GF-D8 (cell line): ENCODE measurements at places on chromosomes 7 and 10.

GRCh38 chr10:72295330-72295910, 21.7 kb downstream of the DDIT4 start:
- DNase-seq: no peak

DNA sequence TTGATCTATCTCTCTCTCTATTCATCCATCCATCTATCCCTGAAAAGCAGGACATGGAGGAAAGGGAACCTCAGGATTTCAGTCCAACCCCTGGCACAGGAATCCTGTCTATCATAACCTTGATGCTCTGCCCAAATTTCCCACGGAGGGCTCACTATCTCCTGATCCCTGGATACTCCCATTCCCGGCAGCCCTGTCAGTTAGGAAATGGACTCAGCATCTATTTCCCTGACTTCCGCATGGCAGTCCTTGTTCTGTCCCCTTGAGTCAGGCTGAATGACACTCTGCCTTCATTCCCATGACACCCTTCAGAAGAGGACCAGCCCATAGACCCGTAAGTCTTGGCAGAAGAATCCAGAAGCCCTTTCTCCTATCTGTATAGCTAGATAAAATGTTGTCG, 77.7 kb downstream of the VWA2 start:
- DNase-seq: no peak

GRCh38 chr10:110495731-110496552, 1.8 kb upstream of the DUSP5 start:
- no peak for DNase-seq

DNA sequence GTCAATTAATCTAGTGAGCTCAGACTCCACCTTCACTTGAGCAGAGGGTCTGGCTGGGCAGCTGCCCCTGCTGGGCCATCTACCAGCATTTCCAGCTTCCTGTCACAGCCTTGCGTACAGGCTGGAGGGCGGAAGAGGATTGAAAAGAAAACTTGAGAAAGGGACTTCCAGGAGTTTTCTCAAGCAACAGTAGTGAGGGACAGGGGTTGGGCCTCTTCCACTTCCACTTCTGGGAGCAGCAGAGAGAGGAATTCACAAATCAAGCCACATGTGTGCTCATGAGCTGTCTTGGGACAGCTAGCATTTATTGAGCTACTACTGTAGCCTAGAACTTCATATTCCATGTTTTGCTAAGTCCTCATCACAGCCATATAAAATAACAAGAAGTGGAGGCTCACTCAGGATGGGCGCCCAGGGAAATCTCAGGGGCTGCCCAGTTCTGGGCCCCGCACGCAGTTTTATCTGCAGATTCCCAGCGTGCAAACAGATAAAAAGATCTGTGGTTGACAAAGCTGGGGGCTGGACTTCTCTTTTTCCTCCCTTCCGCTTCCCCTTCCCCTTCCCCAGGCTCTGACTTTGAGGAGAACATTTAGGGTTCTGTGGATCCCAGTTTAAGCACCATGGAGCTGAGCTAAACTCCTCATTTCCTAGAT, 135.8 kb downstream of the RGS10 start:
- DNase-seq: no peak

DNA sequence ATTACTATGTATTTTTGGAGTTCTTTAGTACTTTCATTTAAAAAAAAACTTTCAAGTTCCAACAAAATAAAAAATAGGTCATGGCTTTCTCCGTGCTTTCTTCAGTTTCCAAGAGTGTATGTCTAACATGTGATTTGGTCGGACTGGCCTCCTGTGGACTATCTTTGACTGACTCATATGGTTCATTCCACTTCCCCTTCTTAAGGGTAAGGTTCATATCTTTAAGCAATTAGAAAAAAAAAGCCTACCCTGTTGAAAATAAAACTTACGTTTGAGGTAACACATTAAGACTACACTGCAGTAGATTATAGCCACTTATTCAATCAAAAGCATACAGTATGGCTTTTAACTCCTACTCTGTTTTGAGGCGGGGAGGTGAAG, 112.8 kb upstream of the AHR start:
- DNase-seq: no peak

DNA sequence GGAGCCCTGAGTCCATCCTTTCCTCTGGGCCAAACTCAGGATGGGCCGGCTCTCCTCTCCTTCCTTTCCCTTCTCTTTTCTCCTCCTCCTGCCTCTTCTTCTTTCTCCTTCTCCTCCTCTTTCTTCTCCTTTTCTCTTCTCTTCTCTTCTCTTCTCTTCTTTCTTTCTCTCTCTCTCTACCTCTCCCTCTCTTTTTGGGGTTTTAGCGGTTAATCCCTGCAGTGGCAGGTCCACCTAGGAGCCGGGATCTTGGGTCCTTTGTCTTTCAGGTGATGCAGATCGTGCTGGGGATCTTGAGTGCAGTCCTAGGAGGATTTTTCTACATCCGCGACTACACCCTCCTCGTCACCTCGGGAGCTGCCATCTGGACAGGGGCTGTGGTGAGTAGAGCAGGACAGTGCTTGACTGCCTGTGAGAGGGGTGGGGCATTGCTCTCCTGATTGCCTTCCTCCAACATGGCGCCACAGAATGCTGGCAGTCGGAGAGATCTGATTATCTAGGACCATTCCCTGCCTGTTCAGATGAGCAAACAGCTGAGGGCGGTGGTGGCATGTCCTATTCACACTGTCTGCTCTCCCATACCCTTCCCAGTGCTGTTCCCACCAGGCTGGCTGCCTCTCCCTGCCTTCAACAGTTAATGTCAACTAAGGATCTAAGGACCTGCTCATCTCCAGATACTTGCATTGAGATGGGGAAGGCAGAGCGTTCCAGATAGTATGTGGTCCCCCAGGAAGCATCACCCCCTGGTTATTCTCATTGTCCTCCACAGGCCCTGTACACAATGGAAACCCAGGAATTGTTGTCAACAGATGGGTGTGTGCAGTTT, 1.6 kb downstream of the TMEM176A start:
- no peak for DNase-seq

GRCh38 chr7:65342723-65343629, 30.7 kb upstream of the ZNF92 start:
- DNase-seq: no peak

GRCh38 chr10:13054844-13055243, 45.1 kb upstream of the OPTN start:
- DNase-seq: no peak

DNA sequence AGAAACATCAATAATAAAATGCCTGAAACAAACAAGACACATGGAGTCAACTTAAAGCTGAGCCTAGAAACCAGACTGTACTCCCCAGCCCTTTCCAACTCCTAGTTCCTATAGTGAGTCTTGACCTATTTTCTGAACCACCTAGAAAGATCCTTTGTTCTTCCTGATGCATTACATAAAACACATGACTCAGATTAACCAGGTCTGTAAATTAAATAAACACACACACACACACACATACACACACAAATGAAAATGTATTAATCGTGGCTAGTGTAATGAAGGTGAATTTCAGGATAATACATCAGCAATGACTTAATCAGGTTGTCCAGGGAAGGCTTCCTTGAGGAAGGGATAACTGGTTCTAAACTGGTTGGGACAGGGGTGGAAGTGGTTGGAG, 104.7 kb downstream of the ST8SIA6 start:
- no peak for DNase-seq

DNA sequence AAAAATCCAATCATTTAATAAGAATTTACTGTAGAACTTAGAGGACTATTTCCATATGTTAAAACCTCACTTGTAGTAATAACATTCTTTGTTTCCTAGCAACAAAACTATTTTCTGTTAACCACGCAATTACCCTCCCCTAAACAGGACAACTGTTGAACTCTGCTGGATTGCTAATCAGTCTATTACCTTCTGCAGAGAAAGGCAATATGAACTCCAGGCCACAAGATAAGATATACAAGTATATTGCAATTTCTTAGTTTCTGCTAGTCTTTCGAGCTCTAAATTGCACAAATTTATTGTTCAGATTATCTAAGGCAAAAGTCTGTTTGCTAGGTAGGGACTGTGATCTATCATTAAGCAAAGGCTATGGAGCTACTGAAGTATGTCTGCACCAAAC, 920.1 kb upstream of the LRRN3 start:
- no peak for DNase-seq

- no peak for DNase-seq
Observed at GRCh38 chr7:115476671-115477181, 553.8 kb downstream of the TFEC start.

GRCh38 chr10:44465401-44466115, 80.7 kb upstream of the CXCL12 start:
- no peak for DNase-seq

GRCh38 chr7:1666823-1667565, 3.1 kb upstream of the ELFN1 start:
- no peak for DNase-seq

GRCh38 chr10:103695584-103696005, 159.8 kb downstream of the SH3PXD2A start:
- no peak for DNase-seq

DNA sequence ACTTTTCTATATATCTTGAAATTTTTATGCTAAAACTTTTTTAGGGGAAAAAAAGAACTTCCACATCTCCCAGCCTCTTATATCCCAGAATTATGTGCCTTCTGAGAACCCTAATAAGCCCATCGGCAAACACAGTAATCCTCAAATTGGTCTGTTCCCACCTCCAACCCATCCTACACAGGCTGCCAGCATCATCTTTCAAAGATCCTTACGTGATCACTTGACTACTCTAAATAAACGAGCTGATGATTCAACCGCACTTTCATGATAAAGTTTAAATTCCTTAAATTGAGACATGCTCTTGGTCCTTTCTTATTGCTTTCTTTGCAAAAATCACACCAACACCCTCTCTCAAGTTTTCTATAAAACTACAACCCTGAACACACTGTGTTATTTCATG, 52.5 kb downstream of the MPP7 start:
- no peak for DNase-seq

DNA sequence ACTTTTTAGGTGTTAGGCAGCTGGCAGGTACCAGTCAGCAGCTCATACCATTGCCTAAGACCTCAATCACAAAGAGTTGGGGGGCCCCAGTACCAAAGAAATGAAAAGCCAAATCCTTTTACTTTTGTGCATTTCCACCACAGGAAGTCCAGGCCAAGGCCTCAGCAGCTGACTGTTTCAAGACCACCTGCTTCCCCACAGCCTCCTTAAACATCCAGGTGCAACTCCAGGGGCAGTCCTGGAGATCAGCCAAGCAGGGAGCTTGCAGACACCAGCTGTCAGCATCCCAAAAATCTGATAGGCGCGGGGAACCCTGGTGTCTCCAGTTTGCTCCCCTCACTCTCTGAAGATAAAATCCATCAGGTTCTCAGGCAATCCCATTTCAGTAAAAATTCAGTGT, 91.5 kb upstream of the EFCAB10 start:
- no peak for DNase-seq

GRCh38 chr7:28973591-28973990, 15.5 kb upstream of the TRIL start:
- no peak for DNase-seq

DNA sequence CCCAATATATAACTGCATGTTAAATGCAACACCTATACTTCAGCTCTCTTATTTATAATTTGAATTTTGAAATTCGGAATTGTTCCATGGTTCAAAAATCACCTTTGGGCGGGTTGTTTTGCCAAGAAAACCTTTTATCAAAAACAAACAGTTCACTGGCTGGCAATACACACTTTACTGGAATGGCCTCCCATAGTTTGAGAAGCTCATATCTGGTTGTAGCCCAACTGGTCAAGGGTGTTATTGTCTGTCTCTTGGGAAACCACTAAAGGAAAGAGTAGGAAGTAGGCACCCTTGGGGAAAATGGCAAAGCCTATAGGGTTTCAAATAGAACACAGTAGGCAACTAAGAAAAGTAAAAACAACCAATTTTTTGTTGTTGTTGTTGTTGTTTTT, 117.9 kb downstream of the HIPK2 start:
- no peak for DNase-seq

- DNase-seq: no peak
Observed at GRCh38 chr7:5226921-5227785, 37.1 kb downstream of the WIPI2 start.

DNA sequence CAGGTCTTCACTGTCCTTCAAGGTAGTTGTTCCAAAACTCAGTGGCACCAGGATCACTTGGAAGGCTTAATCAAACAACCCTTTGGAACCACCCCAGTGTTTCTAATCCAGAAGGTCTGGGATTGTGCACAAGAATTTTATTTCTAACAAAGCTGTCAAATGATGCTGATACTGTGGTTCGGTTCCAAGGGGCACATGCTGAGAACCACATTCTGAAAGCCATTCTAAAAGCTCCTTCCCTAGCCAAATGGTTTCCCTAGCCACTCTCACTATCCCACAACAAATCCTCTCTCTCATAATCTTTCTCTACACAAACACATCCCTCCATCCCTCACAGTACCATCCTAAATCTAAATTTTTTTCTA, 52.1 kb downstream of the MACC1 start:
- DNase-seq: no peak

GRCh38 chr10:36280321-36280741, 638.2 kb upstream of the FZD8 start:
- DNase-seq: no peak

DNA sequence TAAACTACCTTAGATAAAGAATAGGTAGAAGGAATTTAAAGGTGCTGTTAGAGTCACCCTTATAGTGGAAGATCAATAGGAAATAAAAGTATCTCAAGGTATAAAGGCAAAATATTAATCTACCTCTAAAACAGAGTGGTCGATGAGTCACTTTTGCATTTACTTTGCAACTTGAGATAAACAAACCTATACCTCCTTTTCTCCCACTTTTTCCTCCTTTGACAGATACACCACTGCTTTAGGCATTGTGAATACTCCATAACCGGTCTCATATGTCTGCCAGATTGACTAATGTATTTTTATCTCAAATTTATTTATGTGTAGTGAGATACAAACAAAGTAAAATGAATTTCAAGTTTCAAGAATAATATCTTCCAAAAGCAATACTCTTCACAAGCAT, 193.5 kb downstream of the SKAP2 start:
- no peak for DNase-seq

DNA sequence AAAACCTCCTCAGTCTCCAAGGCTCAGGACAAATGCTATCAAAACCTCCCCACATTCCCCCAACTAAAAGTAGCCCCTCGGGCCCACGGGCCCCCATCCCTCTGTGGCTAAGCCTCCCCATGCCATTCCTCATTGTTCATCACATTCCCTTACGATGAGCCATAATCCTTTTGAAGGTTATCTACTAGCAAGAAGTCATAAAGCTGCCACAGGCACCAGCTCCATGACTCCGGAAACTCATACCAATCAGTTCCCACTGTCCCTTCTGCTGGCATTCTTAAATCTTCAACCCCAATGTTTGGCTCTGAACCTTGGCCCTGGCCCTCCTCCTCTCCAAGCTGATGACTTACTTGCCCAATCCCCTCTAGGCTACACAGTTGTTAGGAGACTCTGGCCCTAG, 19.4 kb upstream of the TM9SF3 start:
- no peak for DNase-seq

GRCh38 chr10:21944727-21945386, 58.7 kb downstream of the DNAJC1 start:
- peak; percentile 51 for DNase-seq

GRCh38 chr10:44385026-44385695, at the start of gene CXCL12:
Gene CXCL12, minus strand, starts transcription at chr10:44385097. Its CDS starts 92 bp downstream, at chr10:44385005.
- no peak for DNase-seq

- DNase-seq: no peak
Observed at GRCh38 chr7:115838829-115839228, 191.7 kb downstream of the TFEC start.
